M059J (cell line): ENCODE measurements at places on chromosomes 16 and 17.

DNA sequence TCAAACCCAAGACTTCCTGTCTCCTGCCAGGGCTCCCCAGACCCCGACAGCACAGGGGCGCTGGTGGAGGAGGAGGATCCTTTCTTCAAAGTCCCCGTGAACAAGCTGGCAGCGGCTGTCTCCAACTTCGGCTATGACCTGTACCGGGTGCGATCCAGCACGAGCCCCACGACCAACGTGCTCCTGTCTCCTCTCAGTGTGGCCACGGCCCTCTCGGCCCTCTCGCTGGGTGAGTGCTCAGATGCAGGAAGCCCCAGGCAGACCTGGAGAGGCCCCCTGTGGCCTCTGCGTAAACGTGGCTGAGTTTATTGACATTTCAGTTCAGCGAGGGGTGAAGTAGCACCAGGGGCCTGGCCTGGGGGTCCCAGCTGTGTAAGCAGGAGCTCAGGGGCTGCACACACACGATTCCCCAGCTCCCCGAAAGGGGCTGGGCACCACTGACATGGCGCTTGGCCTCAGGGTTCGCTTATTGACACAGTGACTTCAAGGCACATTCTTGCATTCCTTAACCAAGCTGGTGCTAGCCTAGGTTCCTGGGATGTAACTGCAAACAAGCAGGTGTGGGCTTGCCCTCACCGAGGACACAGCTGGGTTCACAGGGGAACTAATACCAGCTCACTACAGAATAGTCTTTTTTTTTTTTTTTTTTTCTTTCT, 8.1 kb downstream of the SERPINF1 start:
- DNase-seq: no peak

- no peak for DNase-seq
Measured at GRCh38 chr16:55372792-55373488, 48.9 kb downstream of the IRX6 start.

DNA sequence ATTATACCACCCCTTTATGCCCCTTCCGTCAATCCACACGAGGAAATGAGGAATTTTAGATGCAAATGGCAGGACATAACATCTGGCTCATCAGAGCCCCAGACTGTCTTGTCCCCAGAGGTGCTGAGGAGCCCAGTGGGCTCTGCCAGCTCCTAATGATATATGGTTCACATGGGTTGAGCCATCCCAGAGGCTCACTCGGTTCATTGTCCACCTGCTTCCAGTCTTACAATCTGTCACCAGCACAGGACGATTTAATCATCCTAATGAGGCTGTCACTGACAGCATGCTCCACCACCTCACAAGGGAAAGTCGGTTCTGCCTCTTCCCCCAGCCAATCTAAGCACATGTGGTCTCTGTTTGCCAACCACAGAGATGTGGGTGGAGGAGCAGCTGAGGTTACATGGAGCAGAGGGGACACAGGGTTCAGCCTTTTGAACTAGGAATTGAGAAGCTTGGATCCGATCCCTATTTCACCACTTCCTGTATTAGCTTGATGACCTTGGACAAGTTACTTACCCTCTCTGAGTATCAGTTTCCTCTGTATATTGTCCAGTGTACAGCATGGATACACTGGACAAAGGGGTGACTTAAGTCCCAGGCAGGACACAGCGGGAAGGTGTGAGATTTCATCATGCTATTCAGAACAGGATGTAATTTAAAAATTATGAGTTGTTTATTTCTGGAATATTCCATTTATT, 27.0 kb upstream of the DHX8 start:
- DNase-seq: peak; percentile 62

GRCh38 chr16:30472328-30472942, at the start of gene ITGAL:
Gene ITGAL (plus strand): TSS chr16:30472742. CDS start chr16:30472838, 96 bp downstream.
- DNase-seq: no peak

DNA sequence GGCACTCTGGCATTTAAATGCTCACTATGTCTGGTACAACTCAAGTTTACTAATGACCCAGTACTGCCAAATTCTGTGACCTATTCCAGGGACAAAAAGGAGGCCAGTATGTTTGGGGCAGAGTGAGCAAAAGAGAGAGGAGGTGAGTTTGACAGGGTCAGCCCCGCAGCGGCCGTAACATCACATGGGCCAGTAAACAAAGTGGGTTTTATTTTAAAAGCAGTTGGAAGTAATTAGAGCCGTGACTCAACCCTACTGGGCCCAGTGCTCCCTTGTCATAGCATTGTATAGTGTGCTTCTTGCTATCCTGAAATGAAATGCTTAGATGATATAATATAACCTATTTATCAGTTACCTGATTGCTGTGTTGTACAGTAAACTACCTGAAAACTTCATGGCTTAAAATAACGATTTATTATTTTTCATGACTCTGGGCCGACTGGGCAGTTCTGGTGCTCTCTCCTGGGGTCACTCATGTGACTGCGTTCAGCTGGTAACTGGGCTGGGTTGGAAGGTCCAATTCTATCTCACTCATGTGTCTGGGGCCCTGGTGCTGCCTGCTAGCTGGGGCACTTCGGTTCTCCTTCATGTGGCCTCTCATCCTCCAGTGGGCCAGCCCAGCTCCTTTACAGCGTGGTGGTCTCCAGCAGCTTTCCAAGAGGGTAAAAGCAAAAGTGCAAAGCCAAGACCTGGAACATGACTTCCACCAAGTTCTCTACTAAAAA, 27.4 kb downstream of the IQCK start:
- DNase-seq: peak; percentile 20

DNA sequence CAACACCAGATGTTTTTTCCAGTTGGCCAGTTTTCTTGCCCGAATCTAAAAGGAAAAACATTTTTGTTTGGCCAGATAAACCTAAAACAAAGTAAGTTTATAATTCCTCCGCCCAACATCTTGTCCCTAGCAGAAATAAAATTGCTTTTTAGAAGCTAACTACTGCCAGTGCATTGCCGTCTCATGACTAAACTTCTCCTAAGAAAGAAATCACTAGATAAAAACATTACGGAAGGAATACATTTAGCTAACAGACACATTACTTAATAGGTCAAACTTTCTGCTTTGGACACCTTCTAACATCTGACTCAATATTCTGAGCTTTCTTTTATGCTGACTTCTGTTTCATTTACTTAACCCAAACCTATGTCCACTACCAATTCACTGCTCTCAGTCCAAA, 36.2 kb downstream of the FBXL20 start:
- no peak for DNase-seq

GRCh38 chr16:23943604-23944003, 107.8 kb downstream of the PRKCB start:
- no peak for DNase-seq

DNA sequence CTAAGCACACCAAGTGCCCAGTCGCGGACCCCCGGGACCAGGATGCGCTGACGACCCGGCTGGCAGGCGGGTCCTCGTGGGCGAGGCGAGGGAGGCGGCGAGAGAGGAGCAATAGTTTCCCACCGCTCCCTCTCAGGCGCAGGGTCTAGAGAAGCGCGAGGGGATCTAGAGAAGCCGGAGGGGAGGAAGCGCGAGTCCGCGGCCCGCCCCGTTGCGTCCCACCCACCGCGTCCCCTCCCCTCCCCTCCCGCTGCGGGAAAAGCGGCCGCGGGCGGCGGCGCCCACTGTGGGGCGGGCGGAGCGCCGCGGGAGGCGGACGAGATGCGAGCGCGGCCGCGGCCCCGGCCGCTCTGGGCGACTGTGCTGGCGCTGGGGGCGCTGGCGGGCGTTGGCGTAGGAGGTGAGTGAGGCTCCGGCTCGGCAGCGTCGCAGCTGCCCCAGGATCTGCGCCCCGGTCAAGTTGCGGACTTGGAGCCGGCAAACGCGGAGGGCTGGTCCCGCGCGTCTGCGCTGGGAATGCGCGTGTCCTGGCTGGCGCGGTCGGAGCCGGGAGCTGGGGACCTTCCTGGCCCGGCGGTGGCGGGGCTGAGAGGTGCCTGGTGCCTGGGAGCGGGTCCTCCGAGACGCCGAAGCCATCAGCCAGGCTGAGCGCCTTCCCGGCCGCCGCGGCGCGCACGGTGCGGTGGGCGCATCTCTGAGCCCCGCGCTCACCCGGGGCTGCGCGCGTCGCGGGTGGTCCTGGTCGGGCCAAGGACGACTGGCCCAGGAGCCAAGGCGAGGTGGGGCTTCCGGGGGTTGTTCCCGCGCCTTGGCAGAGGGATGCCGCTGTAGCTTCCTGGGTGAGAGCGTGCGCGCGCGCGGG, at the start of gene ITGB3:
ITGB3 (plus strand) TSS at position 287 of the 862 bp plus-strand sequence; CDS start at position 322, 35 bp downstream.
- DNase-seq: peak; percentile 76

GRCh38 chr17:47225911-47226688, 17.0 kb downstream of the MYL4 start:
- peak; percentile 33 for DNase-seq

DNA sequence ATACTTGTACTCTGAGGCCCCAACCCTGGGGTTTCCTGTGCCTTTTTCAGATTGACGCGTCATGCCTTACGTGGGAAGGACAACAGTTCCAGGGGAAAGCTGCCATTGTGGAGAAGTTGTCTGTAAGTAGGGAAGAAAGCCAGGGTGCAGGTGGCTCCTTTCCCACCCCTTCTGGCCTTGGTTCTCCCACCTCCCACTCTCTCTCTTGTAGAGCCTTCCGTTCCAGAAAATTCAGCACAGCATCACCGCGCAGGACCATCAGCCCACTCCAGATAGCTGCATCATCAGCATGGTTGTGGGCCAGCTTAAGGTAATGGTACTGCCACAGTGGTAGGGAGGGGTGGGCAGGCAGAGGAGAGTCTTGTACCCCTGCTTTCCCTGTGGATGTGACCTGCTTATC, 4.6 kb upstream of the EDC4 start:
- no peak for DNase-seq

GRCh38 chr17:8476741-8477140, 41.1 kb downstream of the NDEL1 start:
- DNase-seq: no peak
